ENCODE measurements at places on chromosomes 7 and 10. TPM values are rescaled to one million over a fixed set of nuclear protein-coding genes. Genes with fewer than 3 reads are reported as not detected.

- no peak for DNase-seq
Observed at GRCh38 chr10:121284936-121285335, 313.3 kb downstream of the FGFR2 start.

GRCh38 chr7:111012799-111013675 is 77.9 kb upstream of the LRRN3 start:
- DNase-seq: no peak

DNA sequence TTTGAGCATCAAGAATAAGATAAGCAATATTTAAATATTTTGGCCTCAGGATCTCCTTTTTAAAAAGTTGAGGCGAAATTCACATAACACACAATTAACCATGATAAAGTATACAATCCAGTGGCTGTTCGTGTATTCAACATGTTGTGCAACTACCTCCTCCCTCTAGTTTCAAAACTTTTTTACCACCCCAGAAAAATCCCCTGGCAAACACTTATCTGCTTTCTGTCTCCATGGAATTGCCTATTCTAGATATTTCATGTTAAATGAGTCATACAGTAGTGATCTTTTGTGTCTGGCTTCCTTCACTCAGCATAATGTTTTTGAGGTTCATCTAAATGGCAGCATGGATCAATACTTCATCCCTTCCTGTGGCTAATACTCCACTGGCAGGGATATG is 31.8 kb upstream of the IL15RA start:
- DNase-seq: no peak

- peak; percentile 32 for DNase-seq
Observed at GRCh38 chr7:143214789-143215679, 6.8 kb upstream of the TAS2R40 start.

The H2BK1 gene
- total RNA-seq: not detected

The RARRES2 gene
- 7.1 TPM for total RNA-seq

The AKR1C3 gene
- 48.3 TPM for total RNA-seq
